ENCODE measurements at places on chromosomes 13 and 19.

- DNase-seq = peak; percentile 58
Measured at GRCh38 chr13:48155848-48156247, 60.9 kb upstream of the MED4 start.

- no peak for DNase-seq
Measured at GRCh38 chr19:38506723-38507550, 73.4 kb downstream of the RYR1 start.

GRCh38 chr19:57434386-57435061 lies 601 bp upstream of the ZNF749 start:
- DNase-seq = no peak

- no peak for DNase-seq
Measured at GRCh38 chr19:5587661-5588060, 19.9 kb upstream of the TINCR start.

- DNase-seq = peak; percentile 13
Measured at GRCh38 chr13:65966991-65967451, 1263.1 kb downstream of the PCDH9 start.

DNA sequence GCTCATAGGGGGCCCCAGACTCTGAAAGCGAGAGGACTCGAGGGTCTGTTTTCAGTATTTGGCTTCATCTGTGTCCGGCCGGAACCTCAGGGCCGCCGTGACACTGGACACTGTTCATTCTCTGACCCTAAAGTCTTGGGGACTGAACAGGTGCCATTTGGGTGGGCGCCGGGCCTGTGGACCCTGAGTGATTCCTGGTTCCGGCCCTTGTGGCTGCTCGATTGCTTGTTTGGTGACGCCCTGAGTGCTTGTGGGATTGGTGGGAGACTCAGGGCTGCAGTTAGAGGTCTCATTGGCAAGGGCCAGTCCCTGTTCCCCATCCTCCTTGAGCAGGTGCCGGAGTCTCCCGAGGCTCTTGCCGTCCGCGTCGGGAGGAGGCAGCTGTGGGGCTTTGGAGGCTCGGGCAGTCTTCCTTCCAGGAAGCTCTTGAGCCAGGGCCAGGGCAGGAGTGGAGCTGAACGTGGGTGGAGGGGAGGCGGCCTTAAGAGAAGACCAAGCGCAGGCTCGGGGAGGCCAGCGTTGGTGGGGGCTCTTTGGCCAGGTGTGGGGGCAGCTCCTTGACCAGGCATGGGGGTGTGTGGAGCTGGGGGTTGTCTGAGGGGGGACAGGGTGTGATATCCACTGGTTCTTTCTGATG lies 4.7 kb downstream of the PTBP1 start:
- no peak for DNase-seq

DNA sequence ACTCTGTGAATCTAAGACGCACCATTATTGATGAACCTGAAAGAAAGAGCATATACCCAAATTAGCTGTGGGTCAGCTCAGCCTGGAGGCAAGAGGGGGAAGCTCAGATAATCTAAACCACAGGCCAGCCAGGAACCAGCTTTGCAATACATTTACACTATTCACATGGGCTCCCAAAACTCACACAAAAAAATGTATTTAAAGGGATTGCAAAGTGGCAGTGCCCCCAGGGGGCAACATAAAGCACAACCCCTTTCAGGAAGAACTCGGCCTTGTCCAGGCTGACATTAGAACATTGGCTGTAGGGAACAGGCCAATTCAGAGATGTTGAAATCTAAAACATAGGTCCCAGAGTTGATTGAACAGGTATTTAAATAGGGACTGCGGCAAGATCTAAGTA lies 3.2 kb upstream of the PROZ start:
- DNase-seq = no peak

GRCh38 chr19:17086120-17086519 lies 10.5 kb downstream of the MYO9B start:
- DNase-seq = no peak

DNA sequence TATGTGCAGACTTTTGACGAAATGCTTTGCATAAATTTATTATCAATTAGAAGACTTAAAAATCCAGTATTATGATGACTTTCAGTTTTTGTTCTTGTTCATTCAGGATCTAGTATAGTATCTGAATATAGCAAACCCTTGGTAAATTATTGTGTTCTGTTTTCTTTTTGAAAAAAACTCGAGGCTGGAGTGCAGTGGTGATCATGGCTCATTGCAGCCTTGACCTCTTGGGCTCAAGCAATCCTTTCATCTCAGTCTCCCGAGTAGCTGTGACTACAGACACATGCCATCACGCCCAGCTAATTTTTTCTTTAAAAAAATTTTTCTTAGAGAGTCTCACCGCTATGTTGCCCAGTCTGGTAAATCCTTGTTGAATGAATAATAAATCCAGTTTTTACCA lies 4.6 kb downstream of the FARP1 start:
- DNase-seq = no peak

DNA sequence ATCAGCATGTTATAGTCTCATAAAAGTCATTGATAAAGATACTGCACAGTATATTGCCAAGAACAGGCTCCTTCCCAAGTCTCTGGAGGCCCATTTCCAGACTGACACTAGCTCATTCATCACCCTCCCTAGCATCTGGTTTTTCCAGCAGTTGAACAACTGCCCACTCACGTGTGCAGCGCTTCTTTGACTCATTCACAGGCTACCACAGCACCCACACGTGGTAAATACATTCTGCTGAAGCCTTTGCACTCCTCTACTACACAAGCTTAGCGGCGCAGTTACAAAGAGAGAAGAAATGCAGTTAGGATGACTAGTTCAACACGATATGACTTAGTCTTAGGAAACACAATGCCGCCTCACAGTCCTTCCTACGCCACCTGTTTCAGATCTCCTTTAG lies 87.7 kb downstream of the DOCK9 start:
- peak; percentile 56 for DNase-seq

- DNase-seq = no peak
Measured at GRCh38 chr19:1482361-1483130, 3.5 kb upstream of the C19orf25 start.

DNA sequence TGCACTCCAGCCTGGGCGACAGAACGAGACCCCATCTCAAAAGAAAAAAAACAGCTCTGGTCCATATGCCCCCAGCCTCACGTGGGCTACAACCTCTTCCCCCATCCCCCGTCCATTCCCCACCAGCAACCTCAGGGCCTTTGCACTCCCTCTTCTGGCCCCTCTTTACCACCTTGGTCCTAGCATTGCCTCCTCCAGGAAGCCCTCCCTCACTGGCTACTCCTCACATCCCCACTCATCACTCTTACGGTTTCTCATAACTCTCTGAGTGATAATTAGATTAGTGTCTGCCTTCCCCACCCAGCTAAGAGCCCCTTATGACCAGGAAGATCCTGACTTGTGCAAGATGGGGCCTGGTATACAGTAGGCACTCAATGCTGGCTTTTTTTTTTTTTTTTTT lies 30.8 kb downstream of the IL12RB1 start:
- DNase-seq = no peak

- DNase-seq = no peak
Measured at GRCh38 chr13:30049692-30050091, 199.3 kb upstream of the UBL3 start.

- DNase-seq = no peak
Measured at GRCh38 chr19:17180997-17181702, 34.0 kb upstream of the USE1 start.

GRCh38 chr19:40542202-40542859 lies 34.3 kb upstream of the SHKBP1 start:
- DNase-seq = no peak

DNA sequence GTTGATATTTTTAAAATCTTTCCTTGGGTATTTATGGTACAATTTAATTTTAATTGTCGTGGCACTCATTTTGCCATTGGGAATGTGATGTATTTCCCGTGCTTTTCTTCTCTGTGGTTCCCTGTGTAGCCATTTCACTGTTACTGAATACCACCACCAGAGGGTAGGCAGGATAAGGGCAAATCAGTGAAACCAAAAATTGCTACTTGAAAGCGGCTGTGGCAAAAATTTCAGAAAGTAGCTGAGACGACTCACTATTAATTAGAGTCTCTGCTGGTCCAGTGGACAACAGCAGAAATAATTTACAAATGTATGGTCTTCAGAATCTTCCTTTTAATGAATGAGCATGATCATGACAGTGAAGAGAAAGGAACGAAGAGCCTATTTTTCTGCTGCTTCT lies 34.4 kb upstream of the MIR17HG start:
- DNase-seq = no peak

- DNase-seq = no peak
Measured at GRCh38 chr13:36074659-36075058, 56.5 kb downstream of the DCLK1 start.

GRCh38 chr19:3976495-3977241 lies 5.8 kb upstream of the DAPK3 start:
- no peak for DNase-seq

DNA sequence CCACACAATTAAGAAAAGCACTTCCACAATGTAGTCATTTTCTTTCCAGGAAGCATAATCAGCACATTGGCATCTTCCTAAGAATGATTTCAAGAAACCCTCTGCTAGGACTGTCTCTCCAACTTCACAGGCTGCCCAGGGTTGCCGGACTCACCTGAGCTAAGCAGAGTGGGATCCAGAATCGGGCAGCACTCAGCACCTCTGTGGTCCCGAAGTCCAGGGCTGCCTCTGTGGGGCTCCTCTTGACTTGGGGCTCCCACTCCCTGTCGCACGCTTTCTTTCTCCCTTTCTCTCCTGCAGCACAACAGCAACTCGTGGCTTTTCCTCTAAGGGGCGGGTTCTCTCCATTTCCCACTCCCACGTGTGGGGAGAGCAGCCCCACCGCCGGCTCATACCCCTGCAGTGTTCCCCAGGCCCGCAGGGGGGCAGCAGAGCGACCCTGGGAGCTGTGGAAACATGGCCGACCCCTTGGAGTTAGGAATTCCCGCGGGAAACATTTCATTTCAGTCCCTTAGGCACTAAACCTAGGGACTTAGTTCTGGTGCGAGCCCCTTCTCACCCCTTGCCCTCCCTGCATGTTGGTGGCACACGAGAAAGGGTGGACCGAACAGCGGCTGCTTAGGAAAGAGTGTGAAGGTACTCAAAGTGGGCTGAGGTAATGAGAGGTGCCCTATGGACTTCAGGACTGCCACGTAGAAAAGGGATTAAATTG lies at the start of gene TMEM272:
TMEM272 (minus strand) TSS at position 316 of the 712 bp plus-strand sequence. CDS start 6,647 bp downstream, outside the sequence.
- no peak for DNase-seq

DNA sequence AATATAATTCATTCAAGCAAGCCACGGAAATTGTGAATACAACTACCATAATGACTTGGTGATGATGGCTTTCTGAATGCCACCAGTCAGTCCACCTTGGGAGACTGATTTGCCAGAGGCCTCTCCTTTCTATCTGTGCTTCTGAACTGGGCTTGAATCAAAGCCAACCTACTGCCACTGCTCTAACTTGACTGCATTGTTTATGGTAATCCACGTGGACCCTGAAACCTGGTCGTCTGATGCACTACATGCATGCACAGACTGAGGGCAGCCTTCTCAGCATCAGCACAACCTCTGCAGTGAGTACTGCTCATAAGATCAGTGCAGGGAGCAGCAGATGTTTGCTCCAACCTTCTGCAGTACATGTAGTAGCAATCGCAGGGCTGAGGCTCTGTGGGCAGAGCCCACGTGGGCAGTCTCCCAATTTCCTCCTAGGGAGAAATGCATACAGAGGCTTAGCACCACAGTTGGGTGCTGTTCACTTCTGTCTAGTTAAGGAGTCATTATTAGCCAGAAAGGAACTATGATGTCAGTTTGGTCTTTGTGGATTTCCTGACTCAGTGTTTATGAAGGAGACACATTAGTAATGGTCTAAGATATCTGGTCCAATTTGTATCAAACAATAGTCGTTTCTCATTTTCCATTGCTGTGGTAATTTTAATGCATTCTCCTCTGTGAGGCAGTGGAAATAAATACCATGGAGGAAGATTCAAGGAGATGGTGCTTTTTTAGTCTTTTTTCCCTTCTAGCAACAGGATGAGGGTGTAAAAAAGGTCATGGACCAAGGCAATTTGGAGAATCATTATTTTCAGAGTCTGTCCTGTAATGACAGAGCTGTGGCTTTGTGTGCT lies 82.5 kb downstream of the AKAP11 start:
- peak; percentile 6 for DNase-seq

- DNase-seq = no peak
Measured at GRCh38 chr13:44905556-44905955, 83.7 kb downstream of the NUFIP1 start.

All from RCC 7860 (cell line).